ENCODE measurements at places on chromosomes 1 and 21.

DNA sequence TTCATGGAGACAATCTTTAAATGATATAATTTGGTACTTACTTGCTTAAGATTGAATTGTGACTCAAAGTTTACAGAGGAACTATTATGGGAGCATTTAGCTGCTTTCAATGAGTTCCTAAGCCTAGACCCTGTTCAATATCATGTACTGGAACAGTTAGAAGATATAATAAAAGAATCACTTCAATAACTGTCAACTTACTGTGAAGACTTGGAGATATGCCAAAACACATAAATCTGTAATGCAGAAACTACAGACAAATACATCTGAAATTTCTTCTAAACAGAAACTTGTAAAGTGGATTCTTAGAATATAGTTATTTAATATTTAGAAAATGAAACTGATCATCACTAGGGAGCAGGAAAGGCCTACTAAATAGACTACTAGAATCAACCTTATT lies 259.3 kb downstream of the HLX start:
- no peak for DNase-seq

GRCh38 chr1:70966018-70966638 lies 81.5 kb downstream of the PTGER3 start:
- no peak for DNase-seq

DNA sequence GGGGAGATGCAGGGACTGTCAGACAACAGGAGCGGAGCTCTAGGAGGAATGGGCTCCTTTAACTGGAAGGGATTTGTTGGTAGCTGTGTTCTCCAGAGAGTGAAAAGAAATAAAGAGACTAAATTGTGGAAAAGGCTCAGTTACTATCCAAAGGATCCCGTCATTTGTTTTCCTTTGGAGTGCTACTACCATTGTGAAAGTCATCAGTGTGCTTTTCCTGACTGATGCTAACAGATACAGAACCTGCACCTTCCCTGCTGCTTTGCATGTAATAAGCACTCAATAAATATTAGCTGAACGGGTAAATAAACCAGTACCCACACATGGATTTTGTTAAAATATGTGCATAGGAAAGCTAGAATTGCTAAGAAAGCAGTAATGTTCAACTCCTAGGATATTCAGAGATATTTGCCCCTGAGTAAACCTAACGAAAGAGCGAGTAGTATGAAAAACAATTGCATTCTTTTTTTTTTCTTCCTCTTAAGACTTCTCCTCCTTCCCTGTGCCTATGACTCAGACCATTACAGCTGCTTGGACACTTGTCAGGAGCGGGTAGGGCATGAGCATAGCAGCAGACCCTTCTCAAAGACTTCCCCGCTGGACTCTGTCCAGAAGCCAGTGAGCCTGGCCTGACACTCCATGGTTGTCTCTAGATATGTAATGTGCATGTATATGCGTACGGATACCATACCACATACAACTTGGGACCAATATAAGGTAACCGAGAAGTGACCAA lies 41.7 kb downstream of the PTGFRN start:
- no peak for DNase-seq

- no peak for DNase-seq
These were observed 459.2 kb upstream of the PKN2 start for GRCh38 chr1:88224906-88225305.

DNA sequence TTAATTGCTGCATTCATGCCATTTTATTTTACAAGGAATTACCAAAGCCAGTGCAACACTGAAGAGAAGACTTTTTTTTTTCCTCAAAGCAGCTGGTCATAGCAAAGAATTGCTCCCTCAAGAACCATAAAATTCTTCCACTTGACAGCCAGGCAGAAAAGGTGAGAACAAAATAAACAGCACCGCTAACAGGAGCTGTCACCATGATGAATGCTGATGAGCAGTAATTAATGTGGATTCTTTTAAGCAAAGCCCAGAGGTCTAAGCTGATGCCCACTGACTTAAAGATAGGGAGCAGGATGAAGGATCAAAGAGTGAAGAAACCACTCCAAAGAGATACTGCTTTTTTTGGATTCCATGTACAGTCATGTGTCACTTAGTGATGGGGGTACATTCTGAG lies 428.4 kb downstream of the BRINP3 start:
- no peak for DNase-seq

DNA sequence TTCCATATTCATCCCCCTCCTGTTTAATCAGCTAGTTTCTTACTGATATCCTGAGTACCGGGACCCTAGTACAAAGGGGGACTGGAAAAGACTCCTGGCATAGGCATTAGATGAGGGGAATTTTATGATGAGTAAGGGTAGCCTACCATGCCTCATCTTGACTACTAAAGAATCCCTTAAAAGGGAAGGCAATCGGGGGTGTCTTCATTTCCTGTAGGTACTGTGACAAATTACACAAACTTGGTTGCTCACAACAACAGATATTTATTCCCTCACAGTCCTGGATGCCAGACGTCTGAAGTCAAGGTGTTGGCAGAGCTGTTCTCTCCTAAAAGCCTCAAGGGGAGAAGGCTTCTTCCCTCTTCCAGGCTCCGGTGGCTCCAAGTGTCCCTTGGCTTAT lies 28.9 kb upstream of the RUNX1 start:
- DNase-seq, result no peak

GRCh38 chr21:46100906-46101305 lies 3.0 kb downstream of the COL6A2 start:
- DNase-seq, result no peak

GRCh38 chr1:62057641-62058290 lies 136.9 kb upstream of the L1TD1 start:
- no peak for DNase-seq

GRCh38 chr1:27660300-27660835 lies 11.6 kb downstream of the IFI6 start:
- no peak for DNase-seq

- DNase-seq, result no peak
These were observed 26.2 kb downstream of the ARHGEF10L start for GRCh38 chr1:17565461-17566252.

DNA sequence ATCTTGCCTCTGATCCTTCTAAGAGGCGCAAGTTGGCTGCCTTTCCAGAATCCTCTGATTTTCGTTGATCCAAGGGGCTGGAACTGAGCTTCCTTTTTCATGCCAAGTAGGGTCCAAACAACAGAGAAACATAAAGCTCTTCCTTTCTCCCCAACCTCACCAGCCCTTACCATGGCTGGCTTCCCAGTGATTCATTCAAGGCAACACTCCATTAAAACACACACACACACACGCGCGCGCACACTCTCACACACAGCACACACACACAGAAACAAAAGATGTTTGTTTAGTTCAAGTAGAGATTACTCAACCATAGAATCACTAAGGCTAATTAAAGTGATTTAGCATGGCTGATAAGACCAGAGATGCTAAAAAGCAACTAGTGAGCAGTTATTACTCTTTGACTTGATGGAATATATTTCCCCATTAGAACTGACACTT lies 13.0 kb upstream of the GUCA2A start:
- no peak for DNase-seq

DNA sequence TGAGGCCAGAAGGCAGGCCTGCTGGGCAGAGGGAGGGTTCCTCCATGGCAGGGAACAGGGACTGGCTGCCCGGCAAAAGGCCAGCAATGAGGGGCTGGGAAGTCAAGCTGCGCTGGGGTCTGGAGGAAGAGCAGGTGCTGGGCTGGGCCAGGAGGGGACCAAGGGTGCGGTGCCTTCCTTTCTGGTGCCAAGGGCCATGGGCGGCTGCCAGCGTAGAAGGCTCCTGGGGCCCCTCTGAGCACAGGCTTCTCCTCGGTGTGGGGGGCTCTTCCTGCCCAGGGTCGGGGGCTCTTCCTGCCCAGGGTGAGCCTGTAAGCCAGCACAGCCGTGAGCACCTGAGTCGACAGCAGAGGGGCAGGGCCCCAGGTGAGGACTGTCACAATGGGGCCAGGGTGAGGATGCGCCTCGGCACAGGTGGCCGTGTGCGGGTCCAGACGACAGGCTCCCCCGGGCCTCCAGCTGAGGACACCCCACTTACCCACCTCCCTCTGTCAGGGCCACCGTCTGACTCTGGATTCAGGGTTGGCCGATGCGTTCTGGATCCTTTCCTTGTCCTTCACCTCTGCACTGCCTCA lies 10.7 kb upstream of the DNMT3L start:
- no peak for DNase-seq

DNA sequence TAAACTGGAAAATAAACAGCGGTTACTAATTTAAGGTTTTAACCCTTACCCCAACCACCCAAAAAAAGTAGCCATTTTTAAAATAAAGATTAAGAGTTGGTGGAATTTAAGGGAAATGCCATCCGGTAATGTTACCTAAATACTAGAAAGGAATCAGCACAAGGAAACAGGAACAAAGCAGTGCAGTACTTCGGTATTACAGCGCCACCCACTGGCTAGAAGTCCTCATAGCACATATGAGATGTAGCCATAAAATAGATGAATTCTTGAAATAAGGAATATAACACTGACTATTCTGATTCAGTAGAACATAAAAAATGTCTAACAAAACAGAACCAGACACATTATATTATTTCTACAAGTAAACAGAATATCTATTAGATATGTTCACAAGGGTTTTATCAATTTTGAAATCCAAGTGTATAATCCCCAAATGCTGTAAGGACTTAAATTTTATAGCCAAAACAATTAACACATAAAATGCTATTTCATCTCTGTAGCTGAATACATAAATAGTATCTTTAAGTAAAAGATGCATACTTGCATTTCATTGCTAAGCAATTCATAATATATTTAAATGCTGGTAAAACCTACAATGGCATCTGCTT lies 58.8 kb downstream of the FRRS1 start:
- no peak for DNase-seq

GRCh38 chr1:159999204-159999603 lies 32.6 kb downstream of the PIGM start:
- no peak for DNase-seq

DNA sequence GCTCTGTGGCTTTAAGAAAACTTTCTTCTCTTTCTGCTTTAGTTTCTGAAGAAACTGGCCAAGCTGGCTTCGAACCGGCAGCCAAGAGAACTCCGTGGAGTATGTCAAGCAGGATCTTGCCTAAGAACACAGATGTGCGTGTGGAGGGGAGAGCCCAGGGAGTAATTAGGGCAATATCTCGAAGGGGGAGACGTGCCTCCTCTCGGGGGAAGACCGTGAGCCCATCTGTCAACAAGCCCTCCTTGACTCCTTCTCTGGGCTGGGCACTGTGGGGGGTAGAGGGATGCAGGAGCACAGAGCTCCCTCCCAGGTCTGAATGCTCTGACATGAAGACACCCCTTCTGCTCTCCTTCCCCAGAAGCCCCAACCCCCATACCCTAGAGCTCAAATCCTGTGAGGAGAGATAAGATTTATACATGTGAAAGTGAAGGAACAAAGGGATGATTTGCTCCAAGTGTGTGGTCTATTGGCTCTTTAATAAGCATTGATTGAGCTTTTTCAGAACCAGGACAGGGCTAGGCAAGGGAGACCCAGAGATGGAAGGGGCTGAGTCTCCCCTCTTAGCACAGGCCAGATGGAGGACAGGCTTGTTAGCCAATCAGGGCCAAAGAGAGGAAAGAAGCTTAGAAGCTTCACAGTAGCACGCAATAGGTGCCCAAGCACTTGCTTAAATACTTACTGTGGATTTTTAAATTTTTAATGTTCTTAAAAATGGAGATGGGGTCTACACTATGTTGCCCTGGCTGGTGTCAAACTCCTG lies 37.5 kb downstream of the EDN2 start:
- no peak for DNase-seq

- no peak for DNase-seq
These were observed 471.9 kb downstream of the USP25 start for GRCh38 chr21:16201718-16202117.

GRCh38 chr1:212738330-212738729 lies 38.7 kb upstream of the BATF3 start:
- DNase-seq, result no peak

GRCh38 chr1:80675454-80675853 lies 1125.3 kb upstream of the ADGRL2 start:
- DNase-seq, result no peak

- DNase-seq, result no peak
These were observed 170.9 kb upstream of the SYT6 start for GRCh38 chr1:114324662-114324965.

DNA sequence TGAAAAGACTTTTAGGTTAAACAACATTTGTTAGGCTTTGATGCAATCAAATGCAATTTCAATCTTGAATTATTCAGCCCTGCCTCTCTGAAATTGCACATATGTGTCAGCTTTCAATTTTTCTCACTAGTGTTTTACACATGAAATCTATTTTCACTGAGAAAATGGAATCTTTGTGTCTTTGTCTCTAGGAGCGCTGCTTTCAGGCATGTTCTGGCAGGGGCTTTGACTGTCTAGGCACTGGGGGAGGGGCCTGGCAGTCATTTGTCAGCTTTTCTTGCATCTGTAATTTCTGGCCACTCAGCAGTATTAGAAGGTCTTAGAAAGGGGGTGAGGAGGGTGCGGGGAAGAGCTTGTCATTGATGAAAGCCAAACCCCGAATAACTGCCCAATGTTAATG lies 264.4 kb downstream of the PTPRC start:
- no peak for DNase-seq

GRCh38 chr1:55749975-55750627 lies 534.9 kb upstream of the USP24 start:
- DNase-seq, result no peak

DNA sequence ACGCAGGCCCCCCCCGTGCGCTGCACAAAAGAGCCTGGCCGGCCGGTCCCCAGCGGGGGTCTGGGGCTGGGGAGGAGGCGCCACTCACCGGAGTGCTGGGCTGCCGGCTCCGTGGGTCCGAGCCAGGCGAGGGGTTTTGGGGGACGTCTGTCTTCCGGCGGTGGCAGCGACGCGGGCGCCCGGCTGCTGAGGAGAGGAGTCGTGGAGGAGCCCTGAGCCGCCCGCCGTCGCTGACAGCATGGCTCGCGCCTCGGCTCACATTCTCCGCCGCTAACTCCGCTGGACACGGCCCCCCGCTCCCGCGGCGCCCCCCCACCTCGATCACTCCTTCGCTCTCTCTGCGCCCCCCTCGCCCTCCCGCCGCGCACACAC lies 649 bp downstream of the AHDC1 start:
- DNase-seq, result no peak

GRCh38 chr1:169739980-169740379 lies 6.1 kb upstream of the SELE start:
- no peak for DNase-seq

Data from SIG-M5 (cell line).